ENCODE measurements at places on chromosomes 7 and 10.

GRCh38 chr10:61215246-61215645 is 237.9 kb downstream of the TMEM26 start:
- DNase-seq, result no peak

DNA sequence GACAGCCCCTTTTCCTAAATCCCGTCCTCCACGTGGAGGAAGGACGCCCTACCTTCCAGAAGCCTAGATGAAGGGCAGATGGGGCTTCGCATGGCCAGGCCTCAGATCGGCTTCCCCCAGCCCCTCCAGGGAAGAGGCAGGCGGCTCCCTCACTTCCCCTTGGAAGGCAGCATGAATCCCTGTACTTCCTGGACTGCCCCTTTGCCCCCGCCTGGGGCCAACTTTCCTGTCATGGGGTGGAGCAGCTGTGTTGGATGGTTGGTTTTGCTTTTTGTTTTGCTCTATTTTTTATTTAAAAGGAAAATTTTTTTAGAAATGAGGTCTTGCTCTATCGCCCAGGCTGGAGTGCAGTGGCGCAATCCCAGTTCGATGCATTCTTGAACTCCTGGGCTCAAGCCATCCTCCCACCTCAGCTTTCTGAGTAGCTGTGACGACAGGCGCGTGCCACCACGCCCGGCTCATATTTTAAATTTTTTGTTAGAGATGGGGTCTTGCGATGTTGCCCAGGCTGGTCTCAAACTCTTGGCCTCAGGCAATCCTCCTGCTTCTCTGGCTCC is 27.2 kb downstream of the GTF2IRD1 start:
- DNase-seq, result no peak

- DNase-seq, result no peak
Observed at GRCh38 chr10:116602648-116603400, 12.1 kb downstream of the PNLIPRP1 start.

GRCh38 chr7:44977304-44977958 is 1.4 kb downstream of the MYO1G start:
- no peak for DNase-seq

DNA sequence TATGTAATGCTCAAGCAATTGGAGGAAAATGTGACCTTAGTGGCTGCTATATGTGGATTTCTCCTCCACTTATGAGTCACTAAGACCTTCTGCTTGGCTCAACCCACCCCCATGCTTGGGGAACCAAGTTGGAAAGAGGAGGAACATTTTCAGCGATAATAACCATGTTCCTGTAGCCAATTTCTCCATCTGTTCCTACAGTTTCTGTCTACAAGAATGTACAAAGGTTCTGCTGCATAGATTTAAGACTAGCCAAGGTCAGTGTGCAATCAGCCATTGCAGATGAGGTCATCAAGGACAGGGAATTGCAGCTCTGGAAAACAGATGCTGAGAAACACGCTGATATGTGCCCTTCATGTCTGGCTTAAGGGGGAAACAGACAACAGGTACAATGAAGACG is 5.6 kb upstream of the NRCAM start:
- no peak for DNase-seq

- DNase-seq, result no peak
Observed at GRCh38 chr10:93333278-93333978, 148.7 kb downstream of the MYOF start.

- no peak for DNase-seq
Observed at GRCh38 chr10:49520122-49520775, 18.7 kb downstream of the ERCC6 start.
